ENCODE measurements at places on chromosomes 7 and 10. TPM values are rescaled to one million over a fixed set of nuclear protein-coding genes. Genes with fewer than 3 reads are reported as not detected.

DNA sequence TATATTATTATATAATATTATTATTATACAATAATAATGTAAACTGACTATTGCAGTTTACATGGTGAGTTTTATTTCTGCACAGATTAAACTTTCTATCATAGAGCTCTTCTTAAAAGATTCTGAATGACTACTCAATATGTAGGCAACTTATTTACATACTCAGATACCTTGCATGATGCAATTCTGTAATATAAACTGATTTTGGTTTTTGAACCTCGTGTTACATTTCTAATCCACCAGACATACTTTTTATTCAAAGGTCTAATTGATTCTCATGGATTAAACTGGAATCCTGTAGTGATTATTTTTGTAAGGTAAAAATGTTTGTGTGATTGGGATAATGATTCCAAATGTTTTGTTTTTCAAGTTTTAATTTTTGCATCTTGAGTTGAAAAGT, 19.9 kb downstream of the SLC26A4 start:
- no peak for DNase-seq

GRCh38 chr7:100791881-100792666, 35.2 kb downstream of the EPHB4 start:
- no peak for DNase-seq

DNA sequence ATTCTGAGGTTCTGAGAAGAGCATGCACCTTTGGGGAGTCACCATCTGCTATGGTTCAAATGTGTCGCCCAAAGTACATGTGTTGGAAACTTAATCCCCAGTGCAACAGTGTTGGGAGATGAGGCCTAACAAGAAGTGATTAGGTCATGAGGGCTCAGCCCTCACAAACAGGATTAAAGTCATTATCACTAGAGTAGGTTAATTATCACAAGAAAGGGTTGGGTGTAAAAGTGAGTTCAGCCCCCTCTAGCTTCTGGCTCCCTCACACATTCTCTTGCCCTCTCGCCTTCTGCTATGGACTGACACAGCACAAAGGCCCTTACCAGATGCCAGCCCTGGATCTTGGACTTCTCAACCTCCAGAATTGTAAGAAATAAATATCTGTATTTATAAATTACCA, 100.3 kb upstream of the C10orf90 start:
- DNase-seq: no peak

GRCh38 chr10:32980558-32981468, 22.8 kb upstream of the ITGB1 start:
- DNase-seq: peak; percentile 99

- no peak for DNase-seq
Measured at GRCh38 chr7:152865461-152865860, 105.9 kb downstream of the ACTR3B start.

DNA sequence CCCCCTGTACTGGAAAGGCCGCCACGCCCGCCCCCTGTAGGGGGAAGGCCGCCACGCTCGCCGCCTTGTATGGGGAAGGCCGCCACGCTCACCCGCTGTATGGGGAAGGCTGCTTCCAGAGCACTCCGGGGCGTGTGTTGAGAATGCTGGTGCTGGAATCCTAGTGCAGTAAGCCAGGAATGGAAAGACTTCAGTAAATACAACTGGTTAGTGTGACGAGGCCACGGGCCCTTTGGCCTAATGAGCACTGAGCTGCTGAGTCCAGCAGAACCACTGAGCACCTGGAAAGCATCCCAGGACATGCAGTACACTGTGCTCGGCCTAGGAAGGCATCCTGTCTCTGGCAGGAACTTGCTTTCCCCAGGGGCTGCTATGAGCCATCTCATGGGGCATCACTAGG, 398.9 kb downstream of the PTPRN2 start:
- no peak for DNase-seq

- DNase-seq: peak; percentile 76
Measured at GRCh38 chr10:46305079-46305818, 18.5 kb downstream of the ANTXRL start.

GRCh38 chr10:51028420-51028819, 45.9 kb upstream of the PRKG1 start:
- no peak for DNase-seq

GRCh38 chr10:110774069-110775019, 97.4 kb upstream of the PDCD4 start:
- peak; percentile 79 for DNase-seq

- DNase-seq: no peak
Measured at GRCh38 chr10:128605180-128605579, 479.0 kb upstream of the MKI67 start.

DNA sequence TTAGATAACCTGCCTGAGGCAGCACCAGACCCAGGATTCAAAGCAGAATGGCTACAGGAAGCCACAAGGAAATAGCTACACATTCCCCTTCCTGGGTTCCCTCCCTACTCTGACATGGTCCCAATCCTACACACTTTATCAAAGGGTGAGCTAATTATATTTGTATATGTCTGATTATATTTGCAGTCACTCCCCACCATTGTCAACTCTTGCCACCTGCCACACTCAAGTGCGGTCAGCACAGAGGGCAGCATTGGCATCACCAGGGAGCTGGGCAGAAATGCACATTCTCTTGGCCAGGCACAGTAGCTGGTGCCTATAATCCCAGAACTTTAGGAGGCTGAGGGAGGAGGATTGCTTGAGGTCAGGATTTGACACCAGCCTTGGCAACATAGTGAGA, 114.1 kb upstream of the PDLIM1 start:
- DNase-seq: no peak

- DNase-seq: no peak
Measured at GRCh38 chr7:1211611-1212010, 21.1 kb upstream of the UNCX start.

DNA sequence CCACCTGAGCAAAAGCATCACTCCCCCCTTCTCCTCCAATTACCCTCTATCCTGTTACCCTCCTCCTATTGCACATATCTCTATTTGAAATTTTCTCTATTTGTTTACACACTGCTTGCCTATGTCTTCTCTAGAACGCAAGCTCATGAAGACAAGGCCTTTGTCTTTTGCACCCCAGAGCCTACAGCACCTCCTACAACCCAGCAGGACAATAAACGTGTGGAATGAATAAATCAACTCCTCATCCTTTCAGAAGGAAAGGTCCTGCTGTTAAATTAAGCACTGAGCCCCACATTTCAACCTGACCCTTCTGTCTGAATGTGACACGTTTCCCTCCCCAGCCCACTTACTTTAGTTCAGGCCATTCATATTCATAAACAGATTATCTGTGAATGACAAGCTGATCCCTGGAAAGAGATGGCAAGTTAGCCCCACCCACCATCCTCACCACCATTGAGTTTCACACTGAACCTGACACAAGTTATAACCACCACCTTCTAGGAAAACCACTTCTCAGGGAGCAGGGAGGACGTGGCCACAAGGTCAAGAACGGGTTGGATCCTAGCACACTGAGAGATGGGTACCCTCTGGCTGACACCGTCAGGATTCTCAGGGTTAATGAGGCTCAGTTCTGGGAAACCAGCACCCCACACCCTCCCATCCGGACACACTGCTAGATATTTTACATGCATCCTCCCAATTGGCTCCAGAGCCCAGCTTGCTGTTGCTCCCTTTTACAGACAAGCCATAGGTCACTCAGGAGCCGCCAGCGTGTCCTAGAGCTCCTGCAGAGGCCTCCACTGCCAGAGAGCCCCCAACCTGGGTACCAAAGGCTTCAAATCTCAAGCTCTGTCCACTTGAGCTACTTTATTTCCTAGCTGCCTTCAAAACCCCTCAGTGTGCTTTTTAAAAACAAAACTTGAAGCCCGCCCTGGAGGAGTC, 934 bp downstream of the PRTFDC1 start:
- DNase-seq: peak; percentile 12

C10orf53 gene
- total RNA-seq: not detected

SNX13 gene
- total RNA-seq: 27.8 TPM

SORCS1 gene
- total RNA-seq: not detected

NODAL gene
- not detected for total RNA-seq
